Pancreas (tissue), 10 donors: ENCODE measurements at places on chromosomes 6 and 20. TPM values are rescaled to one million over a fixed set of nuclear protein-coding genes. Genes with fewer than 3 reads are reported as not detected.

DNA sequence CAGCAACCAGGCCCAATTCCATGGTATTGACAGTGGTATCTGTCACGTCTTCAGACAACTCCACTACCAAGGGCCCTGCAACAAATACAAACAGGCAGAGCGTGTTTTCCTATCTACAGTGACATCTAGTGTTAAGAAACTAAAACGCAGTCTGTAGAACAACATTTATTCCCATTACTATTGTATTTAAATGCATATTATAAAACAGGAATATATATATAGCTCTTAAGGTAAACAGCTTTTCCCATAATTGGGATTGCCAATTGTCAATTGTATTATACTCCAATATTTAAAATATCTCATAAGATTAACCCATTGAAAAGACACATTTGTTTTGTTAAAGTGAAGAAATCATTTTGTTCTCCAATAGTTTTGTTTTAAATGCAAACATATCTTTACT, 97.2 kb downstream of the KIF16B start:
- H3K27me3 ChIP-seq: no peaks in the 10 kb centered on the region
- no peak for DNase-seq
- no peaks in the 10 kb centered on the region for H3K36me3 ChIP-seq
- peaks cover 4% of the 10 kb centered on the region for H3K4me1 ChIP-seq

DNA sequence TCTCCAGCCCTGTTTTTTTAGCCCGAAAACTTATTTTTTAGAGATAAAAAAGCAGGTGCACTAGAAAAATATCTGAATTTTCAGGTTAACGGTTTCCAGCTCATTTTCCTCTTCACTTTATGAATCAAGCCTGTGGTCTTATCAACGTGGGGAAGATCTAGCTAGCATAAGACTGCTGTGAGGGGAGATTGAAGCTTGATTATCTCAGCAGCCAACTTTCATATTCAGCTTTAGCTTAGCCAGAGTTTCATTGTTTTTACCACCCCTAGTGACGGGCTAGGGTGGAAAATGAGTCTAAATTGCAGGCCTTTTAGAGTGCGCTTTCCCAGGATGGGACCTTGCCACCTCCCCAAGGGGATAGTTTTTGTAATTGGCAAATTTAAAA, 11.9 kb upstream of the RBM38 start:
- H3K27ac ChIP-seq: no peak overlapping the region
- no peaks in the 10 kb centered on the region for H3K27me3 ChIP-seq
- DNase-seq: no peak
- no peaks in the 10 kb centered on the region for H3K4me1 ChIP-seq
- H3K4me3 ChIP-seq: no peak overlapping the region

DNA sequence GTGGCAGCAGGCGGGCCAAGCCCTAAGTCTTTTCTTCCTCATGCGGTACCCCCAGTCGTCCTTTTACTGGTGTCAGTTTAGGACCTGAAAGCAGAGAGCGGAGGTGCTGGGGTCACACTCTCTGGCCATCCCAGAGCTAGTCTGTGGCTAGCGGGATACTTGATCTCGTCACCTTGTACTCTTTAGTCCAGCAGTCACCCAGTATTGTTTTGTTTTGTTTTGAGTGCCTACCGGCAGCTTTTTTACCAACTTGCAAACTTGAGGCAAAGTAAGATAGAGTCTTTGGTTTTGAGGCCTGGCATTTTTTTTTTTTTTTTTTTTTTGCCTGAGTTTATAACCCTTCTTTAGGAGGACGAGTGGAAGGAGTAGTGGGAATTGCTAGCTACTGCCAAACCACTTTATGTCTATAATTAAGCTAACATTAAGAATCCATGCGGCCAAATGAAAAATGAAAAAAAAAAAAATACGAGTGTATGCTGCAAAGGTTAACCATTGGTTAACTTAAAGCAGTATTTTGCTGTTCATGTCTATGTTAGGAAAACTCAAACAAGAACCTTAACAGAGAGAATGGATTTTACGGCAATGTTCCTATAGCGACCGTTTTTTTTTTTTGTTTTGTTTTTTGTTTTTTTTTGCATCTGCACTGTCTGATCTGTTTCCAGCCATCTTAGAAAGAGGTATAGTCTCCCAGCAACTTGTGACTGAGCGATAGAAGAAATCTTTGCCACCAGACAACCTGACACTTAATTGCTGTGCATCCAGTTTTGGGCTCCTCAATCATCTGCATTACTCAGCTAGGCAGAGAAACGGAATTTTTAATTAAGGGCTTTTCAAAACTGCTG, 56.9 kb downstream of the FAM217A start:
- peak overlapping the region; percentile 64 for H3K4me3 ChIP-seq
- no peaks in the 10 kb centered on the region for H3K27me3 ChIP-seq
- no peak for DNase-seq
- no peaks in the 10 kb centered on the region for H3K36me3 ChIP-seq
- peaks cover 32% of the 10 kb centered on the region for H3K4me1 ChIP-seq
- H3K27ac ChIP-seq: peak overlapping the region; percentile 92

- no peak overlapping the region for H3K4me3 ChIP-seq
- H3K27me3 ChIP-seq: no peaks in the 10 kb centered on the region
- no peaks in the 10 kb centered on the region for H3K36me3 ChIP-seq
- no peak overlapping the region for H3K27ac ChIP-seq
- DNase-seq: no peak
- no peaks in the 10 kb centered on the region for H3K4me1 ChIP-seq
Observed at GRCh38 chr6:123323452-123324329, 313.1 kb downstream of the TRDN start.

DNA sequence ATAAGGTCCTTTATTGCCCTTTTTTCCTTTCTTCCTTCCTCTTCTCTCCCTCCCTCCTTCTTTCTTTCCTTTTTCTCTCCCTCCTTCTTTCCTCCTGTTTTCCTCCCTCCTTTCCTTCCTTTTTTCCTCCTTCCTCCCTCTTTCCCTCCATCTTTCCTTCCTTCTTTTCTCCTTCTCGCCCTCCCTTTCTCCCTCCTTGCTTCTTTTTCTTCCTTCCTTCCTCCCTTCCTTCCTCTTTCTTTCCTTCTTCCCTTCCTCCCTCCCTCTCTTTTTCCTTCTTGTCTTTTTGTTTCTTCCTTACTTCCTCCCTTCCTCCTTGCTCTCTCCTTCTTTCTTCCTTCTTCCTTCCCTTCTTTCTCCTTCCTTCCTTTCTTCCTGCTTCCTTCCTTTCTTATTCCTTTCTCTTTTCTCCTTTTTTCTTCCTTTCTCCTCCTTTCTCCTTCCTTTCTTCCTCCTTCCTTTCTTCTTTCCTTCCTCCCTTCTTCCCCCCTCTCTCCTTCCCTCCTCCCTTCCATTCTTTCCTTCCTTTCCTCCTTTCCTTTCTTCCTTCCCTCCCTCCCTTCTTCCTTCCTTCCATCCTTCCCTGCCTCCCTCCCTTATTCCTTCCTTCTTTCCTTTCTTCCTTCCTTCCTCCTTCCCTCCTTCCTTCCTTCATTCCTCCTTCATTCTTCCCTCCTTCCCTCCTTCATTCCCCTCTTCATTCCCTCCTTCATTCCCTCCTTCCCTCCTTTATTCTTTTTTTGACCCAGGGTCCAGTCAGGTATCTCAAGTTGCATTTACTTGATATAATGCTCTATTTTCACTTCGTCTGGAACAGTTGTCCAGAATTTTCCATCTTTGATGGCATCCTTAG, 11.7 kb upstream of the PHIP start:
- H3K27me3 ChIP-seq: no peaks in the 10 kb centered on the region
- no peak for DNase-seq

DNA sequence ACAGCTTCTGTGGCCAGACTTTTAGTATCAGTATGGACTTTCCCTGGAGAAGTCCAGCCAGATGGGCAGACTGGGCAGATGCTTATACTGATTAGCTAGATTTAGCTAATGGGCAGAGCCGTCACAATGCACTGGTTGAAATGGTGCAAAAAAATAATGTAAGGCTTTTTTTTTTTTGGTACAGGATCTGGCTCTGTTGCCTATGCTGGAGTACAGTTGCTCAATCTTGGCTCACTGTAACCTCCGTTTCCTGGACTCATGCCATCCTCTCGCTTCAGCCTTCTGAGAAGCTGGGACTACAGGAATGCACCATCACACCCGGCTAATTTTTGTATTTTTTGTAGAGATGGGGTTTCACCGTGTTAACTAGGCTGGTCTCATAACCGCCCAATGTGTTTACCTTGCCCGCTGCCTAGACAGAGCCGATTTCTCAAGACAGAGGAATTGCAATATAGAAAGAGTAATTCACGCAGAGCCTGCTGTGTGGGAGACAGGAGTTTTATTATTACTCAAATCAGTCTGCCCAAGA, 16.4 kb upstream of the KIFC1 start:
- peak overlapping the region; percentile 9 for H3K27ac ChIP-seq
- DNase-seq: peak; percentile 77
- peaks cover 7% of the 10 kb centered on the region for H3K4me1 ChIP-seq
- no peak overlapping the region for H3K4me3 ChIP-seq
- no peaks in the 10 kb centered on the region for H3K36me3 ChIP-seq

The TBP gene
- 7.0 TPM for total RNA-seq

The EPB41L2 gene
- 17.0 TPM for total RNA-seq

The NOTCH4 gene
- total RNA-seq: 3.7 TPM

The MCHR2 gene
- not detected for total RNA-seq

The RPP40 gene
- 2.6 TPM for total RNA-seq

The SLC35D3 gene
- total RNA-seq: 0.31 TPM
